ENCODE measurements at places on chromosomes 6 and 20.

- DNase-seq = no peak
Measured at GRCh38 chr20:58614984-58615760, 35.9 kb upstream of the STX16 start.

DNA sequence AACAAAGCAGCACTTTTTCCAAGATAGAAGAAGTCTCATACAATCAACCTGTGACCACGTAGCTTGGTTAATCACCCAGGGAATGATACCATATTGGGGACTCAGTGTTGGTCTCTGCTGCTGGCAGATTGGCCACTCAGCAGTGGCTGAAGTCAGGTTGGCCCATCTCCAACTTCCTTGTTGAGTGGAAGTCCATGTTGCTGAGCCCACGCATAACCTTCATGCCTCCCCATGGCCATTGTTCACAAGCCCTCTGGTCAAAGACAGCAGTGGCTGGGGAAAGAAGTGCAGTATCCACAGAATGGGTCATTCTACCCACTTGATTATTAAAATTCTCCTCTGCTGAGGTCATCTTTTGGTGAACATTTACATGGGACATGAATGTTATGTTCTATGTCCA lies 38.5 kb downstream of the PKIB start:
- DNase-seq = no peak

- DNase-seq = peak; percentile 8
Measured at GRCh38 chr6:71478834-71479541, 190.4 kb downstream of the OGFRL1 start.

GRCh38 chr6:141562186-141562811 lies 570.4 kb upstream of the GJE1 start:
- DNase-seq = peak; percentile 10

GRCh38 chr6:89797317-89797716 lies 22.3 kb downstream of the MDN1 start:
- DNase-seq = no peak

DNA sequence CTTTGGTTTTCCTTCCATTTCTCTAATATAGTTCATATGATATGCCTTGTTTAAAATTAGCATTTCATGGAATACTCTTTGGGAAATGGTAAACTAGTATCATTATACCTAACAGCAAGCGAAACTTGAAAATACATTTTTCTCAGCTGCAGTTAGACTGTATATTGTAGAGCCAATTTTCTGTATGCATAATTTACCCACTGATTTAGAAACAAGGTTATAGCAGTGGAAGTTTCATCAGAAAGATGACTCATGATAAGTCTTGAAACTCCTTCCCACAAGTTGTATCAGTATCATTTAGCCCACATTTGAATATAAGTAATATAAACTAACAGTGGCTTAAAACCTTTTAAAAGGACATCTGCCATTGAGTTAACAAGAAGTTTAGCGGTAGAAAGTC lies 164.8 kb upstream of the BMP5 start:
- peak; percentile 2 for DNase-seq

- no peak for DNase-seq
Measured at GRCh38 chr20:46931699-46932098, 37.1 kb downstream of the EYA2 start.

DNA sequence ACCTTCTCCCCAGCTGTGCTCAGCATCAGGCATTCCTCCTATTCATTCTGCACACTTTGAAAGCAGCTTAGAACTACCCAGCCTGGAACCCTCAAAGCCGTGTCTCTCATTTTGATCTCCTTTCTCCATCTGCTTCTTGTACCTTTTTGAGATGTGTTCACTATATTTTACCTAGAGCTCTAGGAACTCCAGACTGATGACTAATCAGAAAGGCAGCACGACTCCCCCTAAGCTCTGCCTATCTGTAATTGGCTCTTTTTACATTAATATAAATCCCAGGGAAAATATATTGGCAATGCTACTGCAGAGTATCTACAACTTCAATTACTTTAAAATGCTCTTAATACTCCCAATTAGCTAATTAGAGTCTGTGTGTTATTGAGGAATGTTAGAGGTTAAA lies 671.5 kb downstream of the CBLN4 start:
- DNase-seq = no peak

DNA sequence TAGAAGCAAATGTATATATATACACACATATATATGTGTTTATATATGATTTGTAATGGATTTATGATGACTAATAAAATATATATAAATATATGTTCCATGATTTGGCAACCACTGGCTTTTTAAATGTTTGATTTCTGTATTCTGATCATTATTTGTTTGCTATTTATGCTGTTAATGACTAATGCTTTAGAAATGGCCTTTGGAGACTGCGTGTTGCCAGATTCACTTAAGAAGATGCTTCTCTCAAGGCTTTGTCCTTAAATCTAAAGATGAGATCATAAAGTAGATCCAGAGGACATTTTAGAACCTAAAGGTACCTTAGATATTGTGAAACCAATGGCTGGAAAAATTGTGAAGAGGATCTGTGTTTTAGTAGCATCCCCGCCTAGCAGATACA lies 116.0 kb upstream of the SUPT3H start:
- DNase-seq = no peak

DNA sequence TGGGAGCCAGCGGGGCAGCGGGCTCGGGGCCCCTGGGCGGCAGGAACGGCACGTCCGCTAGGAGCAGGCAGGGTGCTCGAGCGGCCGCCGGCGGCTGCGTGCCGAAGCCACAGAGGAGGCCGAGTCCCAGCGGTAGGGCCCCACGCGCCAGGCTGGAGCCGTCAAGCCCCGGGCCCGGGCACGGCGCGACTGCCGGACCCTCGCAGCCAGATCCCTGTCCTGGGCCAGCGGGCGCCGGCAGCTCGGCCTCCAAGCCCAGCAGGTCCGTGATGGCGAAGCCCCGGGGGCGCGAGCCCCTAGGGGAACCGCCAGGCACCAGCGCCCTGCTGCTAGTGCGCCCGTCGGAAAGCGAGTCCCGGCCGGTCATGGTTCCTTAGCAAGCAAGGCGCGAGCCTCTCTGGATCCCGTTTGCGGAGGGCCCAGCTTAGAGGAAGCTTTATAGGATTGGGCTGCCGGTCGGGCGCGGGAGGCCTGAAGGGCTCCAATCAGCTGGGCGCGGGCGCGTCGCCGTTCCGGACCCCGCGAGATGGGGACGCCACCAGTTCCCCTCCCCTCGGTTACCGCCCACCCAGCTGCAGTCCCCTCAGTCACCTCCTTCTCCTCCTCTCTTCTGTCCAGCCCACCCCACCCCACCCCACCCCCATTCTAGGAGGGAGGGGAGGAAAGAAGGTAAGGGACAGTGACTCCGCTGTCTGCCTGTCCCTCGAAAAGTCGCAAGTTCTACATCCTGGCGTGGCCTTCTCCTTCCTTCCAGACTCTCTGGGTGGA lies at the start of gene VSX1:
VSX1 (minus strand) TSS at position 412 of the 768 bp plus-strand sequence; CDS start at position 367, 45 bp downstream.
- DNase-seq = no peak

DNA sequence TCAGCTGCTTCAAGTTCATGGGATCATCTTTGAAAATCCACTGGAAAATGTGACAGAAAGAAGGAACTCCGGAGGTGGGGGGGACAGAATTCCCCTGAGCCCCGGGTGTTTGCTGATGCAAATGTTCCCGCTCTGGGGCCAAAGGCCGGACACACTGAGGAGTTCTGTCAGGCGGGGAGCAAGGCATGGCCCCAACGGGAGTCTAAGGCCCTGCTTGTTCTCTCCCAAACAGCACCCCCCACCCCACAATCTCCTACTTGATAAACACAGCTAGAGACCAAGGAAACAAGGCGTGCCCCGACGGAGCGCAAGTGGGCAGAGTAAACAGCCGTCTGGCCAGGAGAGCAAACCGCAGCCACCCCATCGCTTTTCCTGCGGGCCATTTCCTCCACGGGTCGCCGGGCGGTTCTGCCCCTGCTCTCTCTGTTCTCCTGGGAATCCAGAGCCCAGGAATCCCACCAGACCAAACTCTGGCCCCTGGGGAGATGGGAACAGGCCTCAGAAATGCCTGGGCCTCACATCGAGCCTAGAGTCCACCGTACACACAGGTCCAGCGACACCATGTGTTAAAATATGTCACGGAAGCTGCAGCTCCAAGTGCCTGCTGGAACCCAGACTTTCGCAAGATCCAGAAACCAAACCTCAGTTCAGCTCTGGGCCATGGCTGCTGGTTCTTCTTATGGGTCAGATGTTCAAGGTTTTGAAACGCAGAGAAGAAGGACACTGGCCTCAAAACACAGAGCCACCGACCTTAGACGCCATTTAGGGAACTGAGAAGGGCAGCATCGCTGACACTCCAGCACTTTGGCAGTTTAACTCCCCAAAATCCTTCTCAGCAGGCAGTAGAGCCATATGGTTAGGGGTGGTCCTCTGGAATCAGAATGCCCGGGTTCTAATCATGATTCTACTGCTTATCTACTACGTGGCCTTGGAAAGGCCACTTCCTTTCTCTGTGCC lies 104.2 kb downstream of the PREX1 start:
- no peak for DNase-seq

DNA sequence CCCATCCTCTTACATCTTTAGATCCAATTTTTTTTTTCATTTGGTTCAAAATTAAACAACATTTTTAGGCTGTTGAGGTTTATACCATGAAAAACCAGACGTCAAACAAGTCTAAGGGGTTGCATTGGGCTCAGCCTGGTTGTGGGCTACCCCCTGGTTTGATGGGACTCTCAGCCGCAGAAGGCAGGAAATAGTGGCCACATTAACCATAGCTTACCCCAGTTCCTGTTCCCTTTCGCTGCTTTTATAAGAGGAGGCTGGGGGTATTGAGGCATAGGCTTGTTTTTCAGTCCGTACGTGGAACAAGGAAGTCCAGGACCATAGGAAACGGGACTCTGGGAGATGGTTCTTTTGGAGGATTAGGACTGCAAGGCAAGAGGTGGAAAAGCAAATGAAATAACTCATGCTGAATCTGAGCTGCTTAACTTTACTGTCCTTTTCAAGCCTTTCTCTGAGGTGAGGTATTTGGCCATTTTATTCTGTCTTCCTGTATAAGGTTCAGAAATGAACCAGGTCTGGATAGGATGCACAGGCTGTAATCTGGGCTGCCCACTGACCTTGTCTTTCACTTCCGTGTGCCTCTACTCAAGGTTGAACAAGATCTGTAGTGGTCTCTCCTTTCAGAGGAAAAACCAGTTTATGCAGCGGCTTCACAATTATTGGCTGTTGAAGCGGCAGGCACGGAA lies 7.7 kb downstream of the BRPF3 start:
- DNase-seq = peak; percentile 53

- no peak for DNase-seq
Measured at GRCh38 chr6:75870389-75870788, 121.3 kb downstream of the MYO6 start.

DNA sequence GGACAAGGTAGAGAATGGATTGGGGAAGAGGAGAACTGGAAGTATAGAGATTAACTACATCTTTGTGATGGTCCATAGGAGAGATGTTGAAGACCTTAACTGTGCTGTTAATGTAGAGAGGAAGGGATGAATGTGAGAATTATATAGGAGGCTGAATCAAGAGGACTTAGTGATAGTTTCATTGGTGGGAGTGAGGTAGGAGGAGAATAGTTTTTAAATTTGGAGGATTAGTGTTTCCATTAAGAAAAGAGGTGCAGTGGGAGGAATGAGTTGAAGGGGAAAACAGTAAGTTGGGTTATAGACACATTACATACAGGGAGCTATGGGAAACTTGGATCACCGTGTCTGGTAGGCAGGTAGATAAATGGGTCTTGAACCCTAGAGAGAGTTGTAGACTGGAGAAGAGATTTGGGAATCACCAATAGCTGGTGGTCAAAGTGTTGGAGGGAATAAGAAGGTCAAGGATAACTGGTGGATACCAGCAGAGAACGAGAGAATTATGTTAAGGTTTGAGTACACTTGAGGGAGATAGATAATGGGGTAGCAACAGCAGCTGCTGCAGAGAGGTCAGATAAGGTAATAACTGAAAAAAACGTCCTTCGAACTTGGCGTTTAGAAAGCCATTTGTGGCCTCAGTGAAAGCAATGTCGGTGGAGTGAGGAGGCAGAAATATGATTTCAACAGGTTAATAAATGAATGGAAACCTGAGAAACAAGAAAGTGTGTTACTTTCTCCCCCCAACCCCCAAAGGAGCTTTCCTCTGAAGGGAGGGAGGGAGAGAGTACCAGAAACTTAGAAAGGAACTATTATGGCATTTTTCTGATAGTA lies 3.1 kb downstream of the C6orf89 start:
- DNase-seq = no peak

- no peak for DNase-seq
Measured at GRCh38 chr20:62744741-62745191, 36.1 kb downstream of the NTSR1 start.

GRCh38 chr6:32940656-32941213 lies at the start of gene HLA-DMB:
Gene HLA-DMB, minus strand, starts transcription at chr6:32941028. Its CDS starts 221 bp downstream, at chr6:32940807.
- DNase-seq = peak; percentile 84

GRCh38 chr20:39954621-39955020 lies 734.4 kb downstream of the MAFB start:
- DNase-seq = no peak

DNA sequence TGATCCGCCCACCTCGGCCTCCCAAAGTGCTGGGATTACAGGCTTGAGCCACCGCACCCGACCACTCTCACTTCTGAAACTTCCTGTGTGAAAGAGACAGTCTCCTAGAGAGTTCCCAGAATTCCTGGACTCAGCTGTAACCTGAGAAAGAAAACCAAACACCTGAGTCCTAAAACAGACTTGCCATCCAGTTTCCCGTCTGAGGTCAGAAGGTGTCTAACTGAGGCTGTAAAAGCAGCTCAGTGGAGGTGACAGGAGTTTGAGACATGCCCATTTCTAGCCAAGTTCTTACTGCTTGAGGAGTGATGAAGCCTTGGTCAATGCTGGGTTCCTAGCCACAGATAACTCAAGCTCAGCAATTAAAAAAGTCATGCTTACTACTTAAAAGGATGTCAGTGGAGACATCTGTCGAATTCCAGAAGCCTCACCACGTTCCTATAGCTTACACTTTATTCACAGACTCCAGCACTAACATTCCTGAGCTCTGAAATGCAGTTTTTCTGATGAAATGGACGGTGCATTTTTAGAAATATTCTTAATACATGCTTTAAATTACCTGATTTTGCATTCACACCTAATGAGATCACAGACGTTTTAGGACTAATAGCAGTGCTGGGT lies 6.1 kb downstream of the UQCC2 start:
- DNase-seq = no peak

- no peak for DNase-seq
Measured at GRCh38 chr20:57374931-57375651, 16.1 kb upstream of the RBM38 start.

Data from activated CD4-positive, alpha-beta T cell treated with anti-CD3 and anti-CD28 coated beads, Interleukin-2, Interleukin-6, amounts not matched to agents 100 ng/mL and 50 ng/mL, durations not matched to agents 16 hours and 8 hours (primary cell).